ENCODE measurements at places on chromosomes 3 and 15. TPM values are rescaled to one million over a fixed set of nuclear protein-coding genes. Genes with fewer than 3 reads are reported as not detected.

MYLK gene
- total RNA-seq, result 44.4 TPM

ACAN gene
- not detected for total RNA-seq

GRCh38 chr3:32373276-32373675 lies 18.4 kb upstream of the CMTM7 start:
- no peak for DNase-seq

DNA sequence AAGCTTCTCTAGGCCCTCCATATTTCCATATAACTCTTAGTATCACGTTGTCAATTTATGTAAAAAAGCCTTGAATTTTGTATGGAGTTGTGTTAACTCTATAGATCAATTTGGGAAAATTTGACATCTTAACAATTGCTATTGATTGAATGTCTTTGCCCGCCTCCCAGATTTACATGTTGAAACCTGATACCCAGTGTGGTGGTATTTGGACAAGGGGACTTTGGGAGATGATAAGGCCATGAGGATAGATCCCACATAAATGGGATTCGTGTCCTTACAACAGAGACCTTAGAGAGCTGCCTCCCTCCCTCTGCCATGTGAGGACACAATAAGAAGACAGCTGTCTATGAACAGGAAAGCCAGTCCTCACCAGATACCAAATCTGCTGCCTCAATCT lies 21.1 kb upstream of the TNK2 start:
- no peak for DNase-seq

DNA sequence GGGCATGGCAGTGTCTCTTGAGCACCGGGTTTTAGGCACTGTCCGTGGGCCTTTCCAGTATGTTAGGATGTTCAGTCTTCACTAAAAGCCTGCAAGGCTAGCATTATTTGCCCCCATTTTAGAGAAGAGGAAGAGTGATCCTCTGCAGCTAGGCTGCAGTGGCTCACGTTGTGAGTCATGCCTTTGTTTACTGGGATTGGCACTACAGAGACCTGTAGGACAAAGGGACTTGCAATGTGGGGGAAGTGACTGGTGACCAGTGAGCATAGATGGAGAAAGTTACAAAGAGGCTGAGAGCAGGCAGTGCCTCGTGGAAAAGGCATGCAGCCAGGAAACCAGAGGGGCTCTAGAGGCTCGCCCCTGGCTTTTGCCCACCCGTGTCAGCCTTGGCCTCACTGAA lies 26.8 kb upstream of the CPNE9 start:
- no peak for DNase-seq

HGD gene
- not detected for total RNA-seq

- peak; percentile 54 for DNase-seq
These were observed 46.8 kb downstream of the MGLL start for GRCh38 chr3:127775398-127776109.

PIF1 gene
- 0.83 TPM for total RNA-seq

- DNase-seq, result no peak
These were observed 21.4 kb downstream of the BMF start for GRCh38 chr15:40087068-40087810.

GOLGA6B gene
- total RNA-seq, result not detected

DNA sequence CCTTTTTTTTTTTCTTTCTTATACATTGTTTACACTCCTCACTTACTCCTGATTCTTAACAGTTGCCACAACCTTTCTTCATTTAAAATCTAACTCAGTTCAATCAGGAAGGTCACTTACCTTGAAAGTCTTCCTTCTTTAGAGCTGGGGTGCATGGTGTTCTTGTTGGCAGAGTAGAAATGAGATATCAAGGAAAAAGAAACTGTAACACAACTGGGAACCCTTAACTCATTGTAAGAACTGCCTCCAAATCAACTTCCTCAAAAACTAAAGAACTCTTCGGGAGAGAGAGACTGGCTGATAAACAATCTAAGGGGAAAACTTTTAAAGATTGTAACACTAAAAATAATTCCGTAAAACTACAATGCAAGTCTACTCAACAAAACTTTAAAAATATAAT lies 1.4 kb upstream of the APPL1 start:
- no peak for DNase-seq

- DNase-seq, result no peak
These were observed 16.3 kb upstream of the ATP1B3 start for GRCh38 chr3:141860086-141860669.

DNA sequence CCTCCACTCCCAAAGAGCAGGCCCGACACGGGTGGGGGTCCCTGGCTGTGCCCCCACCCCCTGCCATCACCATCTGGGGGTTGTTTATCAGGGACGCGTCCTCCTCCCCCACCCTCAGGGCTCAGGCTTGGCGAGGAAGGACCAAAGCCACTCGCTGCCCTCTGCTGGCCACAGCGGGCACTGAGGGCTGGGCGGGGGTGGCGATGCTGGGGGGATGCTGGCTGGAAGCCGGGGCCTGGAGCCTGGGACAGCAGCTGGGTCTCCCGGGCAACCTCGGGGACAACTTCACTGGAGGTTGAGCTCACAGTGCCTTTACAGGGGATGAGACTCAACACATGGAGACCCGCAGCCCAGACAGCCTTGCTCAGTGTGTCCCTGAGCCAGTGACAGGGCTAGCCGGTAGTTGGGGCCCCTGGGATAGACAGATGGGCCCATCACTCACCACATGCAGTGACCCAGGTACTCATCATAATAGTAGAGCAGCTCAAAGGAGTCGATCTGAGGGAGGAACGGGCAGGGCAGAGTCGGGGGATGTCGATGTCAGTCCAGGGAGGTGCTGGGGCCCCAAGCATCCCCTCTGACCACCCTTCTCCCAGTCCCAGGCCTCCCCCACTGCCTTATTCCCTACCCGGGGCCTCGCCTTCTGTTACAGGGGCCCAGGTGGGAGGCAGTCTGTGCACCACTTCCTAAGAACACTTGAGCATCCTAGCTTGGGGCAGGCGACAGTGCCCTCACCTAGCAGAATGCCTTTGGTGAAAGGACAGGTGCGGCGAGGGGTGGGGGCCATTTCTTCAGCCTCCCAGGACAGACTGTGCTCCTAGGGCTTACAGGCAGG lies 5.9 kb upstream of the CALML4 start:
- no peak for DNase-seq

GRCh38 chr3:114527036-114527644 lies 233.3 kb downstream of the TIGIT start:
- peak; percentile 17 for DNase-seq

GRCh38 chr3:13644341-13645117 lies 95.6 kb downstream of the FBLN2 start:
- peak; percentile 62 for DNase-seq

CTXND1 gene
- total RNA-seq, result not detected

DNA sequence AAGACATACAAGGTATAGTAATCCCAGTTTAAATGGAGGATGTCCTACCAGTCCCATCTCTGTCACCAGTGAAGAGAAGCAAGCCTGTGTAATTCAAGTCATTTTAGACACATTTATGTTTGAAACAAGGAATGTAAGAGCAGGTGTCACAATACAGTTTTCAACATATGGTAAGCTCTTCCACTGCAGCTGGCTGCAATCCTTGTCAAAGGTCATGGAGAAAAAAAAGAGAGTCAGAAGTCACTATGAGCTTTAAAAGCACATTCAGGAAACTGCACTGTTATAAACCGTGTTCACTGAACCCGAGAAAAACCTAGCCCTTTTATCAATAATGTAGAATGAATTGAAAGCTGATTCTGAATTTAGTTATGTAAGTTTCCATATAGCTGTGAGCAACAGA lies 206.4 kb downstream of the NAALADL2 start:
- no peak for DNase-seq

- no peak for DNase-seq
These were observed 46.1 kb downstream of the ZNF589 start for GRCh38 chr3:48287034-48287433.

DNA sequence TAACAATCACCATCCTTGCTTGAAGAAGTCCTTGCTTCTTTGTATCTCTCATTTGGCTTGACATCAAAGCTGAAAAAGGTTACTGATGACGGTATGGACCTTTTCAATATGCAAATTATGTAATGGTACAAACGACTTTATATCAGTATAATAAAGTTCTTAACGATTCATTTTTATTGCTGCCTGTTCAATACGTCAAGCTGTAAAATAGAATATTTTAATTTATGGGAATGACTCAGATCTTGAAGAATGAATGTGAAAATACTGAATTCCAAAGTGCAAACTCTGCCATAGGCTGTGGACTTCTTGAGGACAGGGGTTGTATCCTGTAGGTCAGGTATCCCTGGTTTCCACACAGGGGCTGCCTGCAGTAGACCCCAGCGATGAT lies 156.2 kb downstream of the PLCL2 start:
- no peak for DNase-seq

GRCh38 chr3:142366434-142366833 lies 81.4 kb downstream of the XRN1 start:
- no peak for DNase-seq

DNA sequence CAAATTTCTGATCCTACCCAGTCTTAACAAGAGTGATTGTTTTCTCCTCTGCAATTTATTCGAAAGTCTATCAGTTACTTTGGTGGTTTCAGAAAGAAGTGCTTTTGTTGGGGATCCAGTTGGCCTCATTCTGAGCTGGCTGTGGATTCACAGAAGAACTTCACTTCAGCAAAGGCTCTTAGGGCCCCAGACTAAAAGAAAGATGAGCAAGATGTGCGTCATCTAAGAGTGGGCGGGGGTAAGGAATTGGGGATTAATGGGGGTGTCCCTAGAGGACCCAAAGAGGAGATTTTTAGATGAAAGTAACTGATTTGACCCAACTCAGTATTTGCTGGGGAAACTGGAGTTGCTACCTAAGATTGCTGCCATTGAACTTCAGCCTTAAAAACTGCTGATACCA lies 63.9 kb upstream of the TSEN2 start:
- no peak for DNase-seq

GRCh38 chr3:133862161-133862560 lies 33.5 kb downstream of the RAB6B start:
- DNase-seq, result no peak

DNA sequence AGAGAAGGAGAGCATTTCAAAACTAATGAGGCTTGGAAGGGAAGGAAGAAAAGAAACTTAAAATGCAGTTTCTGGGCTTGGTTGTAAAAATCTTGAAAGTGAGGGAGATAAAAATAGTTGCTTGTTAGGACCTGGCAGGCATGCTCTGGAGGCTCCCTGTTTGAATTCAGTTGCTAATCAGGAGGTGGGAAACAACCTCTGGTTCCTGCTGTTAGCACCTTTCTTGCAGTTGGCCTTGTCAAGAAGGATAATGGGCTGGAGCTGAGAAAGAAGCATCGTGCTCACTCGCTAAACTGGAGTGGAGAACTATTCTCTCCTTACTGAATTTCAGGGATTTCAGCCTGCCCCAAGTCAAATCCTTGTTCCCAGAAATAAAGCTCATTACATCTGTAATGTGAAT lies 23.4 kb downstream of the SNAPC5 start:
- no peak for DNase-seq
